ENCODE measurements at places on chromosomes 16 and 17.

GRCh38 chr17:66337268-66337667 is 34.9 kb downstream of the PRKCA start:
- peak; percentile 24 for DNase-seq

- no peak for DNase-seq
These were observed 16.9 kb upstream of the CCL22 start for GRCh38 chr16:57341441-57342303.

DNA sequence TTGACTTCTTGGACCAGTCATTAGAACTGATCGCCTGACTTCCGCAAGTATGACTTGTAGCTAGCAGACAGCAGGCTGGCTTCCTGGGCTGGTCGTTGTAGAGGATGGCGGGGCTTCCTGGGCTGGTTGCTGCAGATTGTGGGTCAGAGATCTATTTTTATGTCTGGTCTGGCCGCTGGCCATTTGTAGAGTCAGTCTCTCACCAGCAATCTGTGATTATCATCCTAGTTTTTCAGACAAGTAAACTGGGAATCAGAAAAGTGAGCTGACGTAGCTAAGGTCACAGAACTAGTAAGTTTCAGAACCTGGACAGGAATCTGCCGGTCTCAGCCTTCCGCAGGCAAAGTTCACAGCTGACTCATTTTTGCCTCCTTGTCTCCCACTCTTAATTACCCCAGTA is 19.1 kb downstream of the GPR142 start:
- DNase-seq, result no peak

DNA sequence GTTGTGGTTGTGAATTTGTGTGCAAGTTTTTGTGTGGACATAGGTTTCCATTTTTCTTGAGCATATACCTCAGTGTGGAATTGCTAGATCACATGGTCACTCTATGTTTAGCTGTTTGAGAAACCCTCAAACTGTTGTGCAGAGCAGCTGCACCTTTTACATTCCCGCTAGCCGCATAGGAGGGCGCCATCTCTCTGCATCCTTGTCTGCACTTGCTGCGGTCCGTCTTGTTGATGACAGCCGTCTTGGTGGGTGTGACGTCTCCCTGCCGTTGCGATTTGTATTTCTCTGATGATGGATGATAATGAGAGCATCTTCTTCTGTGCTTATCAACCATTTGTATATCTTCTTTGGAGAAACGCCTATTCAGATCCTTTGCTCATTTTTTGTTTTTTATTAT is 25.1 kb upstream of the IL17C start:
- DNase-seq, result no peak

GRCh38 chr17:63419949-63420867 is 25.9 kb downstream of the CYB561 start:
- peak; percentile 36 for DNase-seq

DNA sequence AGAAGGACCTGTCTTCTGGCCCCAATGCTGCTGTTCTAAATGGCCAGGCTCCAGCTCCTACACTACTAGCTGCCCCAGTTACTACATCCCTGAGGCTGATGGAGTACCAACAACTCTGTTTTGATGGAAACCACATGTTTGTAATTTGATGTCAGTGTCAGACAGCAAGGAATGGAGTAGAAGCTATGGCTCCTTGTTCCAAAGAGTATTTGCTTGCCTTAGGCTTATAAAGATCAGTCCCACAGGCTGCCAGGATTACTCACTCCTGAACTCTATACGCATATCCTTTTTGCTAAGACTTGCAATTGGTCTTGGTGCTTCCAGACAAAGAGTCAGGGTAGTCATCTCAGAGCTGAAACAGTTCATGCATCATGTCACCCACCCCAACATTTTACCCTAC is 139.6 kb downstream of the HS3ST3A1 start:
- no peak for DNase-seq

- no peak for DNase-seq
These were observed 56.1 kb upstream of the TBX2 start for GRCh38 chr17:61343576-61343975.

DNA sequence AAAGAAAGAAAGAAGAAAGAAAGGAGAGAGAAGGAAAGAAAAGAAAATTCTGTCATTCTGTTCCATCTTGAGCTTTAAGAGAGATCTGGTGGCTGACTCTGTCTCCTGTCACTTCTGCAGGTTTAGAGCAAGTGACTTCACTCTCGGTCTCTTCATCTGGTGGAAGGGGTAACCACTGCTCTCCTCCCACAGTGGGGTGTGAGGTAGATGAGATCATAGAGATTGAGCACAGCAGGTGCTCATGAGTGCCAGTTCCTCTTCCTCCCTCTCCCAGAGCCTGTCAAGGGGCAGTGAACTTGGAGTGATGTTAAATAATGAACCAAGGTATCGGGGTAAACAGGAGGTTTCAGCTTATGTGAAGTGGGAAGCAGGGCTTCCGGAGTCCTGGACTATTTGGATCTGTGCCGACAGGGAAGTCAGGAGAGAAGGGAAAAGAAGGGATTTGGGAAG is 47.7 kb downstream of the BEAN1 start:
- peak; percentile 61 for DNase-seq

DNA sequence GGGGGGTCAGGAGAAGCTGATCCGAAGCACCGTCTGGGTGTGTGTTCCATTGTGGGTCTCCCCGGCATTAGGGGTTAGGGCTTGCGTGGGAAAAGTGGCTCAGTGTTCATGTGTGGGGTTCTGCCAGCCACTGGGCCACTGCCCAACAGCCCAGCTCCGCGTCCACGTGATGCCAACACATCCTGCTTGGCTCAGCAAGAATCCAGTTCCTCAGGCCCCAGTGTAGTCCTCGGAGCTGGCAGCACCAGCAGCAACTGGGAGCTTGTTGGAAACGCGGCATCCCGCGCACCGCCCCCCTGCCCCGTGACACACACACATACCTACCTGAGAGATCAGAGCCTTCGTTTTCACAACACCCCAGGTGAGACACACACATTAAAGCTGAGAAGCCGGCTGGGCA is 18.9 kb downstream of the LGALS9 start:
- DNase-seq, result no peak

GRCh38 chr16:71945616-71946015 is 50.3 kb downstream of the IST1 start:
- DNase-seq, result no peak

DNA sequence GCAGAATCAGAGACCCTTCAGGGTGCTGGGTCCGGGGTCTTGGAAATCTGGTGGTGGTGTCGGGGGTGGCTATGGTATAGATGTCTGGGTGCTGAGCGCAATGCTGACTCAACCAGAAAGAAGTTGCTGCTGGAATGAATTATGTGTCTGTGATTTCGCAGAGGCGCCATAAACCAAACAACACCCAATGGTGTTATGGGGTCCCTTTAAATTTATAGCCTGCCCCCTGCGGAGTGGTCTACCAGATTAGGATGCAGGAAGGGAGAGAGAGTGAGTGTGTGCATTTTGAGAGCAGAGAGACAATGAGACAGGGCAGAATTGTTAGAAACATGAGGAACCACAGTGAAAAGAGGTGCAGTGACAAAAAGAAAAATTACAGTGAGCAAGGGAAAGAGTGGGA is 100.7 kb upstream of the CDH11 start:
- DNase-seq, result no peak

- DNase-seq, result no peak
These were observed 191.9 kb downstream of the MSI2 start for GRCh38 chr17:57447990-57448758.

DNA sequence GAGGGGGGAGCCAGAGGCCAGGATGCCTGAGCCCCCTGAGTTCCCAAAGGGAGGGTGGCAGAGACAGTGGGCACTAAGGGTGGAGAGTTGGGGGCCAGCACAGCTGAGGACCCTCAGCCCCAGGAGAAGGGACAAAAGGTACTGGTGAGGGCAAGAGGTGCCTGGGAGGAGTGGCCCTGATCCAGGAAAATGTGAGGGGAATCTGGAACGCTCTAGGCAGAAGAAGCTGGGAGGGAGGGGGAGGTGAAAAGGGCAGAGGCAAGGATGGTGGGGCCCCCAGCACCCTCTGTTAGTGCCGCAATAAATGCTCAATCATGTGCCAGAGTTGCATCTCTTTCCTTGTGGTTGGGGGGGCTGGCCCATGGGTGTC is 1.1 kb downstream of the TCAP start:
- no peak for DNase-seq

GRCh38 chr16:24255456-24256371 is at the start of gene CACNG3:
TSS of gene CACNG3 (plus strand) at chr16:24256335. CDS start at chr16:24256755, 420 bp downstream.
- DNase-seq, result peak; percentile 62

DNA sequence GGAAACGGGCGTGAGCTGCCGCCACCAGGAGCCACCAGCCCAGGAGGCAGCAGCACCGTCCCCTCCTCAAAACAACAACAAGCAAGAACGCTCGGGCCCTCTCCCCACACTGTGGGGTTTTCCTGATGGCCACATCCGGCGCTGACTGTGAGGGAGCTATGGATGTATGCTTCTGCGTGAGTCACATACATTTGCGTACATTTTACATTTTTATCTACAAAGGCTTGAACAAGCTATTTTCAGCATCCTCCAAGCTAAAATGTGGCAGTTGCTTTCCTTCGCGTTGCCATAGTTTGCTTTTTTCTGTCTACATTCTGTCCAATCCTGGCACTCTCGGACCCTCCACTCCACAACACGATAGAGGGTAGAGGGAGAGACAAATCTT is 2.0 kb upstream of the ABR start:
- DNase-seq, result no peak

GRCh38 chr16:68910051-68910450 is 66.7 kb downstream of the TANGO6 start:
- no peak for DNase-seq

- no peak for DNase-seq
These were observed 35.1 kb downstream of the DHX38 start for GRCh38 chr16:72128701-72129100.

DNA sequence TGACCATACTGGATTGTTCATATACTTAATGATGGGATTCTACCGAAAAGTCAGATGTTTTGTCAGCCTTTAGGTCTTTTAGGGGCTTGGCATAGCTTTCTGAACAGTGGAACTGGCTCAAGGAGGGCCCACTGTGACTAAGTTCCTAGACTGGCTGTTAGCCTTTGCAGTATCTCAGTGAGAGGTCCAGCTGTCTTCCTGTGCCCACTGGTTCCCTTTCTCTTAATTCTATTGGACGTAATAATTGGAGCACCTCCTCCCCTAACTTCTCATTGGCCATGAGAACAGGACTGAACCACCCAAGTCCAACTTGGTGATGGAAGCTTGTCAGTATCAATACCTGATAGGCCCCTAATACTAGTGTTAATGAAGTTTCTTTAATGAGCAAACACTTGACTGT is 13.5 kb downstream of the KPNA2 start:
- no peak for DNase-seq

DNA sequence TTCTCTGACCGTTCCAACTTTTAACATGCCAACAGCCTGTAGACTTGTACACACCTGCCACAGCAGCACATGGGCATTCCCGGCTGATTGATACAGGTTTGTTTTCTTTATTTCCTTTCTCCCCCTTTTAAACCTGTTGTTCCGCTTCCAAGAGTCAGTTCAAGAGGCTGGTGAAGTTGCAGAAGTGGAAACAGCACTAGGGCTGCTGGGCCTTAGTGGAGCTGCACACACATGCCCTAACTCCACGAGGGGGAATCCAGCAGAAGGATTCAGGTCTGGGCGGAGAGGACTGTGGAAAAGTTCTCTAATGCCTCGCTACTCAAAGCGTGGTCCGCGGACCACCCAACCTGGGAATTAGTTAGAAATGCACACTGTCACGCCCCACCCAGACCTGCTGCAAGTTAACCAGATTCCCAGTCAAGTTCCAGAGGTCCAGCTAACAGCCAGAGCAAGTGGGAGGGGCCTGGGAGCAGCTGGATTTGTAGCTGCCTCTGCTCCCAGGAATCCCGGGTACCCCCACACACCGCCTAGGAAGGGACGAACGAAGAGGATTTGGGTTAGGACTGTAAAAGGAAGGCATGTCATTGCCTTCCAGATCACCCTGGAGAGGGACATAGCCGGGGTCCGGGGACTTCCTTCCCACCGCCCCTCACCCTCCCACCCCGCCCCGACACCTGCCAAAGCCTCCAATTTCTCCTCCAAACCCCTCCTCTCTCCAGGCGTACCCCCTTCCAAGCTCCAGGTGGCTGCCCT is 542 bp downstream of the SLC39A11 start:
- DNase-seq, result no peak

GRCh38 chr16:27254262-27254811 is 14.2 kb downstream of the NSMCE1 start:
- DNase-seq, result peak; percentile 59

All from activated CD4-positive, alpha-beta T cell treated with anti-CD3 and anti-CD28 coated beads, Interleukin-2, Interleukin-6, amounts not matched to agents 100 ng/mL and 50 ng/mL, durations not matched to agents 16 hours and 8 hours (primary cell).